Effector memory CD8-positive, alpha-beta T cell (primary cell): ENCODE measurements at places on chromosomes 5 and 9.

- H3K4me3 ChIP-seq = no peak overlapping the region
- no peaks in the 10 kb centered on the region for H3K36me3 ChIP-seq
- H3K4me1 ChIP-seq = no peaks in the 10 kb centered on the region
- peaks cover 78% of the 10 kb centered on the region for H3K27me3 ChIP-seq
- no peak overlapping the region for H3K27ac ChIP-seq
- DNase-seq = no peak
These were observed 22.8 kb upstream of the ABLIM3 start for GRCh38 chr5:149118463-149118862.

GRCh38 chr9:78026416-78026815, 5.2 kb downstream of the GNAQ start:
- no peak for DNase-seq
- peaks cover 18% of the 10 kb centered on the region for H3K4me1 ChIP-seq
- peaks cover 15% of the 10 kb centered on the region for H3K36me3 ChIP-seq
- H3K27me3 ChIP-seq = peaks cover 10% of the 10 kb centered on the region
- no peak overlapping the region for H3K4me3 ChIP-seq
- H3K27ac ChIP-seq = no peak overlapping the region

DNA sequence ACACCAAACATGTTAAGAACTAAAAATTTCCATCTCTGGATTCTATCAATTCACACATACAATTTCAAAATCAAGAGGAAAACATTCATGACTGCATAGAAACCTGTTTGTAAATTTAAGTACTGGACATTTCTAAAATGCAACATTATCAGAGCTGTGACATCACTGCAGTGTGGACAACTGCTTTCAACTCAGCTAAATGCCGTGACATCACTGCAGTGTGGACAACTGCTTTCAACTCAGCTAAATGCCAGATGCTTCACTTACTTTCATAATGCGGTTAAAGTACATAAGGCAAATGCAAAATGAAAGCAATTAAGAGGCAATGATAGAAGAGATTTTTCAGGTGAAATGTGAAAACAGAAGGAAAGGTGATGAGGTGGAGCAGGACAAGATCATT, 161.5 kb downstream of the ARL15 start:
- H3K36me3 ChIP-seq = no peaks in the 10 kb centered on the region
- H3K27me3 ChIP-seq = no peaks in the 10 kb centered on the region
- no peak overlapping the region for H3K4me3 ChIP-seq
- H3K4me1 ChIP-seq = peaks cover 3% of the 10 kb centered on the region
- no peak for DNase-seq
- H3K27ac ChIP-seq = no peak overlapping the region

GRCh38 chr5:170254056-170254455, 21.3 kb downstream of the C5orf58 start:
- peak overlapping the region; percentile 20 for H3K4me3 ChIP-seq
- DNase-seq = peak; percentile 67
- H3K27me3 ChIP-seq = no peaks in the 10 kb centered on the region
- H3K36me3 ChIP-seq = peaks cover 100% of the 10 kb centered on the region
- peak overlapping the region; percentile 75 for H3K27ac ChIP-seq
- peaks cover 27% of the 10 kb centered on the region for H3K4me1 ChIP-seq
